ENCODE measurements at places on chromosomes 11 and 22.
A peak's percentile ranks its signal among the peaks of the same experiment; 100 is the strongest.

- no peak for DNase-seq
Observed at GRCh38 chr11:119907878-119908572, 179.0 kb upstream of the NECTIN1 start.

DNA sequence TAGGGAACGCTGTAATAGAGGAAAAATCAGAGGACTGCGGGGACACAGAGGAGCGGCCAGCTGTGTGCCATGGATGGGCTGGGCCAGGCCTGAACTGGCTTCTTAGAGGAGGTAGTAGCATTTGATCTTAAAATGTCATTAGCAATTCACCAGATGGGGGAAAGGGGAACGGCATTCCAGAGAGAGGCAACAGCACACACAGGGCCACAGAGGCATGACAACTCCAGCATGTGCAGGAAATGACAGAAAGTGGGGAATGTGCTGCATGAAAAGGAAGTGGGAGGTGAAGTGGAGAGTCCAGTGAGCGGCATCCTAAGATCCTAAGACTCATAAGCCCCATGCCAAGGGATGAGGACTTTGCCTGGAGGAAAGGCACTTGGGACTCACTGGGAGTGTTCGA is 69.0 kb downstream of the UBASH3B start:
- DNase-seq = peak; percentile 61

GRCh38 chr11:106456647-106457046 is 379.2 kb downstream of the AASDHPPT start:
- peak; percentile 33 for DNase-seq

GRCh38 chr11:19683141-19683805 is 29.4 kb upstream of the NAV2 start:
- DNase-seq = peak; percentile 19
